AG09319 (cell line): ENCODE measurements at places on chromosomes 4 and X.

DNA sequence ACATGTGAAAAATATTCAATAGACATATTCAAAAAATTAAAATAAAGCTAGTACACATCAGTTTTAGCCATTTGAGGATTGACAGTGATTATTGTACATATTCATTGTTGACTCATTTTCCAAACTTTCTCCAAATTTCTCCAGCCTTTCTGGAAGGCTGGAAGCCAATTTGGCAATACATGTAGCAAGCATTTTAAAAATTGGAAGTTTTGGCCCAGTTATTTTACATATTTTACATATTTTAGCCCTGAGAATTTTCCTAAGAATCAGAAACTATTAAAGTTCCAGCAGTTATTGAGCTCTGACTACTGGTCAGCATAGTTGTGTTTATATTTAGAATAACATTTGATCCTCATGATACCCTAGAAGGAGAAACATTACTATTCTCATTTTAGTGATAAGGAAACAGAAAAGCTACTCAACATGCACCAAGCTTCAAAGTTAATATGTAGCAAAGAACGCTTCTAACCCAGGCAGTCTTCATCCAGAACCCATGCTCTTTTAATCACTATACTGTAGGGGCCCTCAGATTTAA lies 3.2 kb downstream of the CABS1 start:
- no peak for DNase-seq

DNA sequence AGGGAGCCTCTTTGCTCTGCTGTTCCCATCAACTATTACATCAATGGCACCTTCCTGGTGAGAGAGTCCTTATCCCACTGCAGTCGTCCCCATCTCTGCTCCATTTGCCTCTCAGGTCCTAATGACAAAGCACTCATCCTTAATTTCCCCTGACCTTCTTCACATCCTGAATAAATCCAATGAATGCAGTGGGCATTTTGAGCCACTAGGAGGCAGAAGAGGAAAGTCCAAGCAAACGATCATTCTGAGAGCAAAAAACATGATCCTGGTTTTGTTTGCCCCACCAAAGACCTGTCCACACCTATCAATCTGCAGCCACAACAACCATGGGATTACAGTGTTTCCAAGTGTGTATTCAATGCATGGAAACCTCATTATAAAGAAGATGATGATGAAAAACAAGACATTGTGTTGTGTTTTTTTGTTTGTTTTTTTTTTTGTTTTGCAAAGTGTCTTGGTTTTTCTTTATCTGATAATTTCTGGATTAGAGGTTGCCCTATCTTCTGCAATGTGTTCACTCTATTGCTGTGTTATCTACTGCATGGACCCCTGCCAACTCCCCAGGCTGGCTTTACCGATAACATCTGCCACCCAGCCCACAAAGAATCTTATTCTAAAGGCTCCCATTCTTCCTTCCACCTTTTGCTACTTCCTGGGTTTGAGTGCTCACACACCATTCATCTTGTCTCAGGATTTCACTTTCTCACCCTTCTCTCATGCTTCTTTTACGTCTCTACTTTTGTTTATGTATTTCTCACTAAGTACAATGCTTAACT lies 207.2 kb downstream of the NLGN4X start:
- no peak for DNase-seq

DNA sequence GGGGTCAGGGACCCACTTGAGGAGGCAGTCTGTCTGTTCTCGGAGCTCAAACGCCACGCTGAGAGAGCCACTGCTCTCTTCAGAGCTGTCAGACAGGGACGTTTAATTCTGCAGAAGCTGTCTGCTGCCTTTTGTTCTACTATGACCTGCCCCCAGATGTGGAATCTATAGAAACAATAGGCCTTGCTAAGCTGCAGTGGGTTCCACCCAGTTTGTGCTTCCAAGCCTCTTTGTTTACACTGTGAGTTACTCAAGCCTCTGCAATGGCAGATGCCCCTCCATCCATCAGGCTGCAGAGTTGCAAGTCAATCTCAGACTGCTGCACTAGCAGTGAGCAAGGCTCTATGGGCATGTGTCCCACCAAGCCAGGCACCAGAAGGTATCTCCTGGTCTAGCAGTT lies 158.1 kb downstream of the DTHD1 start:
- no peak for DNase-seq

DNA sequence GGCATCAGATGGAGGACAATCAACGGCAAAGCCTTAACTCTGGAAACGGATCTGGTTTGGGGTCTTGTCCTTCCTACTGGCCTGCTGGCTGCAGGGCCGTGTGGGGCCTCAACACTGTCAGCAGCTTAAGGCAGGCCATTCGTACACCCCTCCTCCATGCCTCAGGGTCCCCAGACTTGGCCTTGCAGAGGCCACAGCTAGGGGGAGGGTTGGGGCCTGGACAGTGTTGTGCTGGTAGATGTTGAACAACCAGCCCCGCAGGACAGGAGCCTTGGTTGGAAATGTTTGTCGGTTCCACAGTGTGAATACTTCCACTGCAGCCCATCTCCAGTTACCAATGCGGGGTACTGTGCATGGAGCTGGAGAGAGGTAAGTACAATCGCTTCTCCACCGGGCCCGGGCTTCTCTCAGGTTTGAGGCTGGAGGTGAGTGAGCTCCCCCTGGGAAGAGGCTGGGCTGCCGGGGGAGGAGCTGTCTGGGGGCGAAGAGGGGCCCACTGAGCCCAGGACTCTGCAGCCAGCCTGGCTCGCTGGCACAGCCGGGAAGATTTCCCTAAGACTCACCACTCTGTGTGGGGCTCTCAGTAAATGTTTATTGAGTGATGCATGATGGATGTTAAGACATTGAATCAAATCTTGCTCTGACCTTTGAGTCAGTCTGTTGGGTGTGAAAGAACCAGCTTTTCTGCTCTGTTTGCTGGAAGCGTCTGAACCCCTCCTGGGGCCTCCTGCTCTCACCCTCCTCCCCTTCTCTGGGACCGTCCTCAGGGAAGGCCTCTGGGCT lies 19.7 kb upstream of the GPR78 start:
- no peak for DNase-seq

DNA sequence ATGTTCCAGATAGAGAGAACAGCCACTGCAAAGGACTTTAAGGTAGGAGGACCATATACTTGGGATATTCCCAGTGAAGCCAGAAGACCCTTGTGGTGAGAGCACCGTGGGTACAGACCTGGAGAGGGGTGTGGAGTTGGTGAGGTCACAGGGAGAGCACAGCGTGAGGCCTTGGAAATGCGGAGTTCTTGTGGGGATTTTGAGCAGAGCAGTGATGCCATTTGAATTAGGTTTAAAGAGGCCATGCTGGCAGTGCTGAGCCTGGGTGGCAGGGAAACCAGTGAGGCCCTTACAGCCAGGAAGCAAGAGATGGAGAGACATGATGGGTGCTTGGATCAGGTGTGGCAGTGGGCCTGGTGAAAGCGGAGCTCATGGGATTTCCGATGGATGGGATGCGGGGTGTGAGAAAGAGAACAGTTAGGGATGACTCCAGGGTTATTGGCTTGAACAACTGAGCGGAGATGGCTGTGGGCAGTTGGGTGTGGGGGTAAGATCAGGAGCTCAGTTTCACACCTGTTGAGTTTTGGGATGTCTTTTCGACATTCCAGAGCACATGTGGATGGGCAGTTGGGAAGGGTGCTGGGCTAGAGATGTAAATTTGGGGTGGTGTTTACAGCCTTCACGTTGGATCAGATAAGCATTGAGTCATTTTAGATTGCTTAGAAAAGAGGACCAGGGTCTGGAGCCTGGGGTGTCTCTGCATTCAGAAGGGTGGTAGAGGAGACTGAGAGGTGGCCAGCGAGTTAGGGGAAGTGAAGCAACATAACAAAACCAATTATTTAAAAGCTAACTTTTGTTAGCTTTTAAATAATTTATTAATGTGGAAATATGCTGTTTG lies 68.9 kb downstream of the TMEM131L start:
- no peak for DNase-seq

DNA sequence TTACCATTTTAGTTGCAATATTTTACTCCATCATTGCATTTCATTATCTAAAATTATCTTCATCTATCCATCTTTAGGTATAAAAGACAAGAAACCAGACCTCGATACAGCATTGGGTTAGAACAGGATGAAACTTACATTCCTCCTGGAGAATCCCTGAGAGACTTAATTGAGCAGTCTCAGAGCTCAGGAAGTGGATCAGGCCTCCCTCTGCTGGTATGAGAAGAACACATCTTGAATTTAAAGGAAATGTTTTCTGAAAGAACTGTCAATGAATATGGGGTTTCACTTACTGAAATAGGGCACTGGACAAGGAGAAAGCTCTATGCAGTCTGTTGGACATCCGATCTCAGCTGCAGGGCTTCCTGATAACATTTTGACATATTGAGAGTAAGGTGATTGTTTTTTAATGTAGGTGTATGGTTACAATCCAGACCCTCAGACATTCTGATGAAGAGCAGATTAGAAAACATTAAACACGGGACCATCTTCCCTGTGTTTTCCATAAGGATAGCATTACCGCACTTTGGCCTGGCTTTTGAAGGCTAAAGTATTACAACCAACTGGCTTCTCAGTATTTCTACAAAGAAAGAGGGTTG lies 367.2 kb downstream of the BMPR1B start:
- DNase-seq = peak; percentile 27

DNA sequence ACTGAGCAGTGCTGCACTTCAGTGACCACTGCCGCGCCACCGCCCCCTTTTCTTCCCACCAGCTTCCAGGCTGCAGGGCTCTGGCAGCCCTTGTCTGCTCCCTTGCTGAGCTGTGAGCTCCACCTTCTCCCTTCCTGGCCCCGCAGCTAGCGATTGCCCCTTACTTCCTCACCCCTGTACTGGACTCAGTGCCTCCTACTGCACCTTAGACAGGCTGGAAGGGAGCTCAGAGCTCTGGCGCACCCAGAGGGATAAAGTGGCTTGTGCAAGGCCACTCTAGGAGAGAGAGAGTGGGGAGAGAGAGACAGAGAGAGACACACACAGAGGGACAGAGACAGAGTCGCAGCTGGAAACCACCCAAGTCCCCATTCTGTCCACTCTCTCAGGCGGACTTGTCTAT lies 6.0 kb downstream of the RASL11B start:
- no peak for DNase-seq

- DNase-seq = no peak
Measured at GRCh38 chr4:55906989-55907388, 41.8 kb upstream of the CEP135 start.

- no peak for DNase-seq
Measured at GRCh38 chr4:122821092-122821491, 5.5 kb upstream of the FGF2 start.
